ENCODE measurements at places on chromosomes 5 and 9.

- DNase-seq = peak; percentile 61
Observed at GRCh38 chr9:27408001-27408400, 111.1 kb upstream of the EQTN start.

DNA sequence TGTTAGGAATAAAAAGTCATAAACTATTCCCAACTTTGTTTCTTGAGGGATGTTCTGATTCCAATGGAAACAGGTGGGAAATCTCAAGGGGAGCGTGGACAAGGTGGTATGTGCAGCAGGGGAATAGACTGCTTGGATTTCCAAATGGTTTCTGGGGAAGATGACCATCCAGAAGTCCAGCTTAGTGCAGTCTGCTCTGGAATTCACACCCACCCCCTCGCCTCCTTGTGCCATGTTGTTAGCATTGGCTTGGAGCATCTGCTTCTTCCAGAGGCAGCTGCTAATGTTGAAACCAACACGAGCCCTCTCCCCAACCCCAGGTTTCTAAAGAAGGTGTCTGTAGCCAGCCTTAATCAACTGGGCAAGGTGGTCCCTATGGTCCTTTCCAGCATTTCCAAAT lies 90.9 kb downstream of the PDE6A start:
- DNase-seq = no peak

GRCh38 chr5:19258686-19259085 lies 729.3 kb downstream of the CDH18 start:
- no peak for DNase-seq

GRCh38 chr9:37975639-37976038 lies 71.7 kb upstream of the SLC25A51 start:
- DNase-seq = no peak

- DNase-seq = no peak
Observed at GRCh38 chr9:111924281-111924680, 27.7 kb downstream of the UGCG start.

GRCh38 chr5:88672644-88673252 lies 210.2 kb downstream of the MEF2C start:
- DNase-seq = no peak

- no peak for DNase-seq
Observed at GRCh38 chr5:101611039-101611438, 685.0 kb downstream of the SLCO4C1 start.

- DNase-seq = no peak
Observed at GRCh38 chr9:126459965-126460843, 133.6 kb downstream of the MVB12B start.

DNA sequence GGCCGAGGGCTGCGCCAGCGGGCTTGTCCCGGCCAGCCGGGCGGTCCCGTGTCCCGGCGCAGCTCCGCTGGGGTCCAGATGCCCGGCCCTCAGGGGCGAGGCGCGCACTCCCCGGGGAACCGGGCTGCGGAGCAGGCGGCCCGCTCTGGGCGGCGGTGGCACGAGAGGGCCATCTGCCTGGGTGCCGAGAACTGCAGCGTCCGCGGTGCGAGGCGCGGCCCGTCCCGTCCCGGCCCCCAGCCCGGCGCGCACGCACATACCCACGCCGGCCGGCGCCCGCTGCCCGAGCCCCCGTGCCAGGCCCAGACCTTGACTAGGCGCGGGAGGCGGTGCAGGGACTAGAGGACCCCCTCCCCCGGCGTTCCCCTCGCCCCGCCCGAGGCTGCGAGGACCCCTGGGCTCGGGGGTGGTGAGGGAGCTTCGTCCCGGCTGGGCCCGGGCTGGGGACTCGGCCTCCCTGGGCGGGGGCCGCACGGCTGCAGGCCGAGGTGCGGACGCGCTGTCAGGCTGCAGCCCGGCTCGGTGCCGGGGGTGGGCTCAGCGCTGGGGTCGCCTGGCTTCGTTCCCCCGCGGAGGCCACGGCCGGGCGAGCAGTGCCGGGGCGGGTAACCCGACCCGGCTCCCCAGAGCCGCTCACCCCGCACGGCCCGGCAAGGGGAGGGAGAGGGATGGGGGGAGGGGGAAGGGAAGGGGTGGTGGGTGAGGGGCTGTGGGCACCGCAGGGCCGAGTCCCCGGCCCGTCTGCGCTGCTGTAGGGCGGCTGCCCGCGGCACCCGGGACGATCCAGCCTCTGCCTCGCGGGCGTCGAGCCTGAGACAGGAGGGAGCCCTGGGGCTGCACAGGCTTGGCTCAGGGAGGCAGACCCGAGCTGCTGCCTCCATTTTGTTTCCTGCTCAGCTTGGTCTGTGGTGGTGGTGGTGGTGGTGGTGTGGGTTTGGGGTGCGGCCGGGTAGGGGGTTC lies 1.2 kb upstream of the NSD1 start:
- DNase-seq = no peak

GRCh38 chr9:130157079-130157478 lies 15.1 kb upstream of the NCS1 start:
- DNase-seq = peak; percentile 48

DNA sequence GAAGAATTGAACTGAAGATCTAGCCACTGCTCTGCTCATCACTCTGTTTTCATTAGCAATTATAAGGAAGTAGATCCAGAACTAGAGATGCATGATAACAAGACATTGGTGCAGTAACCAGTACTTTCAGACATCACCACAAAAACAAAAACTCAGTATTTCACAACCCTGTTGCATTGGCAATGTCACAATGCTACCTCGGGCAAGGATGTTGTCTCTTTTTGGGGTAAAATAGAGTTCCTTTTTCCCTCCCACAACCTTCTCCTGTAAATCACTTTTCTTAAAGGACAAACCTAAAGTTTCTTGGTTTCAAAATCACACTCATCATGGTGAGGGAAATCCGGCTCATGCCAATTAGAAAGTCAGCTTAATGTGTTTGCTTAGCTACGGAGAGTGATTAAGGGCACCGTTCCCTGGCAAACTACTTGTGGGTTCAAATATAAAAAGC lies 420.1 kb upstream of the MEF2C start:
- DNase-seq = no peak

DNA sequence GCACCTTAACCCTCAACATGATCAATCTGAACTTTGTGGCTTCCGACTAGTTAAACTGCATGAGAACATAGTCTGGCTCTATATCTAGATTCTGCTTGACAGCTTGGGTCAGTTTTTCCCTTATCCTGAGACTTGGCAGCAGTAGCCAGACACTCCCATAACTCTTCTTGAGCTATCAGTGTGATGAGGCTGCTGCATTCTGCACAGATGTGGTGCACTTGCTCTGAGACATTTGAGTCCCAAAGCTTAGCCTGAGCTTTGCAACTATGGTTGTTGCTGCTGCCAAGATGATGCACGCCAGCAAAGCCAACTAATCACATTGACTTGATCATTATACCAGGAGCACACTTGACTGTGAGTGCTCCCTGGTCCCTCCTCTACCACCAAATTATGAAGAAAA lies 36.2 kb downstream of the MOCS2 start:
- peak; percentile 13 for DNase-seq

DNA sequence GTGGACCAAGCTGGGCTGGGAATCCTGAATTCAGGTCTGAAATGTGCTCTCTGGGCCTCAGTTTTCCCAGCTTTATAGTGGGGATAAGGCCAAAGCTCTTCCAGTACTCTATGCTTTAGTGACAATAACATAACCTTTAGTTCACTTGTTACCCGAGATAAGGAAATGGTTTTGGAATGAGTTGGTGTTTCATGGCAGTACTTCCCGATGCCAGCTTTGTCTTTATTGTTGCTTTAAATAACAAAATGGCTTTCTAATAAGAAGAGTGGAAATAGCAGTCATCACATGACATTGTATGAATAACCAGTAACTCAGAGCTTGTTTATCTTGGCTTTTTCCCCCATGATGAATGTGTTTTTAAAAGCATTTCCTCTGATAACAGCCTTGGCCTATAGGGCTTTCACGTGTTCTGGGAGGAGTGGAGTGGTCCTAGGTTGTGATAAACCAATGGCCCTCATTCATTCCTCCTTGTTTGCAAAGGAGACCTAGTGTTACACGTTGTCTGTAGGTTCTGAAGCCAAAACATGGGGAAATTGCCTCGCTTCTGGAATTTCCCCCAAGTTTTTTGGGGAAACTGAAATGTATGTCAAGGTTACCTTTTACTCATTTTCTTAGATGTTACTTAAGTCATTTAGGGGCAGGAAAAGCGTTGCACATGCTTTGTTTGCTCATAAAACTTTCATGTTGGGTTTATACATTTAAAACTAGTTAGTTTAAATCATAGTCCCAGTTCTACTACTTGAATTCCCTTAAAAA lies 53.7 kb downstream of the ZNF618 start:
- no peak for DNase-seq

DNA sequence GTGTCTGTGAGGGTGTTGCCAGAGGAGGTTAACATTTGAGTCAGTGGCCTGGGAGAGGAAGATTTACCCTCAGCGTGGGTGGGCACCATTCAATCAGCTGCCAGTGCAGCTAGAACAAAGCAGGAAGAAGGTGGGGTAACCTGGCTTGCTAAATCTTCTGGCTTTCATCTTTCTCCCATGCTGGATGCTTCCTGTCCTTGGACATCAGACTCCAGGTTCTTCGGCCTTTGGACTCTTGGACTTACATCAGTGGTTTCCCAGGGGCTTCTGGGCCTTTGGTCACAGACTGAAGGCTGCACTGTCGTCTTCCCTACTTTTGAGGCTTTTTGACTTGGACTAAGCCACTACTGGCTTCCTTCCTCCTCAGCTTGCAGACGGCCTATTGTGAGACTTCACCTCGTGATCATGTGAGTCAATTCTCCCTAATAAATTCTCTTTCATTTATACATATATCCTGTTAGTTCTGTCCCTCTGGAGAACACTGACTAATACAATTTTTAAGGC lies 38.1 kb downstream of the PBX3 start:
- no peak for DNase-seq

DNA sequence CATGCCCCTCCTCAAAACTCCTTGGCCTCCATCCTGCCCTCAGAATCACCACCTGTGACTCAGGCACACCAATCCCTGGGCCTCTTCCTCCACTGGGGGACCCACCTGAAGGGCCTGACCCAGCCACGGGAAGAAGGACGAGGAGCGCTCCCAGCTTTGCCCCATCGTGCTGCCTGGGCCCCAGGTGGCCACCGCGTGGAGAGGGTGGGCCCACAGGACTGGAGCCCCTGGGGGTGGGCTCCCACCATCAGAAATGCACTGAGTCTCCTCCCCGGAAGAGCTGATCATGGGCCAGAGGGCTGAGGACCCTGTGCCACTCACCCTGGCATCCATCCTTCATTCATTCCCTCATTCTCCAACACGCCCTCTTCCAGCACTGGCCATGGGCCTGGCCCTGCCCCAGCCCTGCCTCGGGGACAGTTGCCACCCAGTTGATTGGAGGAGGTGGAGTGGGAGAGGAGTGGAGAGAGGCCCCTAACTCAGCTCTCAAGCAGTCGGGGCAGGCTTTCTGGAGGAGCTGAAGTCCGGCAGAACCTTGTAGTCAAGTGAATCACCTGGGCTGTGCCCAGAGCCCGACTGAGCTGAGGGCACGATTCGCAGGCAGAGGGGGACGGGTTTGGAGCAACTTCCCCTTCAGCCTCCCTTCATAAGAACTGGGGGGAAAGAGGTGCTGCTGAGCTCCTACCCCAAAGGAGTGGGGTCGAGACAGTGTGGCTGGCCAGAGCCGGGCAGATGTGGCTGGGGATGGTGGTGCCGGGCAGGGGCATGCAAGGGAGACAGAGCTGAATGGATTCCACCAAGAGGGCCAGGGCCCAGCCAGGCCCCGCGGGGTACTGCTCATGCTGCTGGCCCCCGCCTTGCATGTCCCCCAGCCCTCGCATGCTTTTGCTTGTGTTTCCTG lies 29.6 kb downstream of the DNM1 start:
- no peak for DNase-seq

DNA sequence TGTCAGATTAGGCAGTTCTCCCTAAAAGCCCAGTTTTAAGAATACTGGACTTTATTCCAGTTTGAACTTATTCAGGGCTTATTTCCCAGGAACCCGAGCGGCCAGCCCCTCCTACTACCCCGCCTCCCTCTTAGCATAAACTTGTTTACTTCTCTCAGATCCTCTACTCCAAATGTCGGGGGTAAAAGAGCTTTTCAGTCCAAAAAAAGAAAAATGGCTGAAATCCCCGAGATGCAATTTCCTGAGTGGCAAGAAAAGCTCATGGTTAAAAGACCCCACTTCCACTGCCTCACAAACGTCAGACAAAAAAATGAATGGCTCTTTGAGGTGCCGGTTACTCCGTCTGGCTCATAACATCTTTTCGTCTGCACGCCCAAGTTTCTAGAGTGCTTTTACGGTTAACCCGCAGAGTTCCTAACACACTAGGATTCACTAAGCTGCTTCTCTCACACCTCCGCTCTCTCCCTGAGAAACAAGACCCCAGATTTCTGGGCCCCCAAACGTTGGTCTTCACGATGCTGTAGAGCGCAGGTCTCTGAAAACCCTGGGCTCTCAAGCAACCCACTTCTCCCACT lies 402 bp downstream of the BRD8 start:
- peak; percentile 54 for DNase-seq

DNA sequence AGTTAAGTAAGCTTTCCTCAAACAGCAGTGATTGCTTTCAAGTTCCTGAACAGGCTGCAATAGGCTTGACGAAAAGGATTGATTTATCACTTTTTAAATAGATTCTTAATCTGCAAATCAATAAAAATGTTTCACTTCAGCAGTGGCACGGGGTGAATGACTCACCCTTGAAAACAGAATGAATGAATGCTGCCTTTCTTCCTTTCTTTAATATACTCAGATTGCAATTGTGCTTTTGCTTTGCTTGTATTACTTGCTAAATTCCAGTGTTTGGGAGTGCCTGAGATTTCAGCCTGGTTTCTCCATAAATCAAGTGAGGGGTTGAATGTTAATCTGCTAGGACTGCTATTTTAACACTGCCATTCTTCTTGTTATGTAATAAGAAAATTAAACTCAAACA lies 1293.8 kb downstream of the PTPRD start:
- DNase-seq = no peak

DNA sequence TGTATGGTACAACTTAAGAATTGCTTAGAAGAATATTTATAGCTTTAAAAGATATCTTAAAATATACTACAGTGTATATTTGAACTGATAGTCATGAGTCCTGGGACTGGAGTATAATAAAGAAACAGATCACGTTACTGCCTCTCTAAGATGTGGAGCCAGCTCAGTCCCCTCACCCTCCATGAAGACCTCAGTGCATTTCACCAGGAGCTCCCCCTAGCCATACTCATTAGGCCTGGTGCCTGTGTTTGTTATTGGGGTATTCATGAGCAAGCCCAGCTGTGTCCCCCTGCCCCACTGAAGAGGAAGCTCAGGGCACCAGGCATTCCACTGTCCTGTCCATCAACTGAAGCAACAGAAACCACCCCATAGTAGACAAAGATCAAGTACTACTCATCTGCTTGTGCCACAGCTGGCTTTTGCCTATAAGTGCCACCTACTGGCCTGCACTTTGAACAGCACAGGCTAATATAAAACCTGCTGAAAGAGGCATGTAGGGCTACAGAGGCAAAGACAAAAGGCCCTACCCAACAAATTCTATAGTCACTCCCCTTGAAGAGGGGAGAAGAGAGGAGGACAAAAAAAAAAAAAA lies 850.2 kb upstream of the NUDT12 start:
- peak; percentile 3 for DNase-seq

GRCh38 chr5:178895615-178896571 lies at the start of gene ZFP2:
ZFP2 (plus strand) TSS chr5:178895913; CDS start chr5:178931314, 35,401 bp downstream.
- peak; percentile 64 for DNase-seq

DNA sequence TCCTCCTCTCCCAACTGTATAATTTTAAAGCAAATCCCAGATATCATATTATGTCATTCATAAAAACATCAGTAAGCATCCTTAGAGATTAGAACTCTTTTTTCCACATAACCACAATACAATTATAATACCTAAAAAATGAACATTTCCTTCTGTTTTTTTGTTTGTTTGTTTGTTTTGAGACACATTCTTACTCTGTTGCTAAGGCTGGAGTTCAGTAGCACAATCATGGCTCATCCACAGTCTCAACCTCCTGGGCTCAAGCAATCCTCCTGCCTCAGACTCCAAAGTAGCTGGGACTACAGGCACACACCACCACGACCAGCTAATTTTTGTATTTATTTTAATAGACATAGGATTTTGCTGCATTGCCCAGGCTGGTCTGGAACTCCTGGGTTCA lies 8.0 kb downstream of the F2R start:
- no peak for DNase-seq

Data from AG08395 (cell line).